ENCODE measurements at places on chromosomes 7 and 10.

DNA sequence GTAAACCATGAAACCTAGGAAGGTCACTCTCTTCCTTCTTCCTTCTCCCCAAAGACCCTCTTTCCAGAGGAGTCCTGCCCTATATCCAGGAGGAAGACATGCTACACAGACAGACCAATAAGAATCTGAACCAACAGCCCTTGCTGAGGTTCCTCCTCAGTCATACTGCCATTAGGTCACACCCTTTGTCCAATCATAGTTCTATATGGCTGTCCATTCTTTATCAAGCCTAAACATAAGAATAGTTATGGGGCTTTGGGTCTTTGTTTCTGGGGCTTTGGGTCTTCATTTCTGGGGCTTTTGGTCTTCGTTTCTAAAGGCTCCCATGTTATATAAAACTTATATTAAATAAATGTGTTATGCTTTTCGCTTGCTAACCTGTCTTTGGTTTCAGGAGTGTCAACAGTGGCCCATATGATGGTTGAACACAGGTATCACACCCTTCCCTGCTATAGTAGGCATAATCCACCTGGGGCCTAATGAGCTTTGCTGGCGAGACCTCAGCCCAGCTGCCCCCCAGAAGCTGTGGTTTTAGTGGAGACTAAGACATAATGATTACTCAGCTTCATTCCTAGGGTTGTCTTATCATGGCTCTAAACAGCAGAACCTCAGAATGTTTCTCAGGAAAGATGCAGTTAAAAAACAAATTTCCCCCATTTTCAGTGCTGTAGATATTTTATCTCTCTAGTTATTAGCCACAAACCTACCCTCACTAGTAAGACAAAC lies 91.6 kb downstream of the ELMO1 start:
- DNase-seq: no peak

DNA sequence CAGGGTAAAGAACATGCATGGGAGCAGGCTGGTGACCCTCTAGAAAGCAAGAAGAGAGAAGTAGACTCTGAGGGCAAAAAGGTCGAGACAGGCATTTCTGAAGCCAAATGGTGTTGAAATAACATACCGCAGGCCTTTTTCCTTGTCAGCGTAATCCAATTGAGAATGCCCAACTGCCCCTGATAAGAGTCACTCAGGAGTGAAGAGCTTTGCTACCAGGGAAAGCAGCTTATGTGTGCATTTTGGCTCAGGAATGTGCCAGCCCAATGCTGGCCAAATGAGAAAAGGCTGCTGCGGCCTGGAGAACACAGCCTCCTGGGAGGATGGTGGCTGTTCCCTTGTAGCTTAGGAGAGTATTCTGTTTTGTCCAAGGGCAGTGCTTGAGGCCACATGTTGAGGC lies 61.4 kb upstream of the NFKB2 start:
- DNase-seq: no peak

DNA sequence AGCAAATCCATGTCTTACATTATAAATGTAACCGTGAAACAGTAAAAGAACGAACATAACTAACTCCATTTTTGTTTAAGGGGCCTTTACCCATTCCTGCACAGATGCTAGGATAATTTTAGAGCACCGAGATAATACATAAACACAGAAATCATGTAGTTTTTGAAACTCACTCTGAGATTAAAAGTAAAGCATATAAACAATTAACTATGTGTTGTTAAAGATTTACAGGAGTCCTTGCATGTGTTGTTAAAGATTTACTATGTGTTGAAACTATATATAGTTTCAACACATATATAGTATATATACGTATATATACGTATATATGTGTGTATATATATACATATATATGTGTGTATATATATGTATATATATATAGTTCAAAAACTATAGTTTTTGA lies 7.2 kb upstream of the CALML3 start:
- DNase-seq: no peak

DNA sequence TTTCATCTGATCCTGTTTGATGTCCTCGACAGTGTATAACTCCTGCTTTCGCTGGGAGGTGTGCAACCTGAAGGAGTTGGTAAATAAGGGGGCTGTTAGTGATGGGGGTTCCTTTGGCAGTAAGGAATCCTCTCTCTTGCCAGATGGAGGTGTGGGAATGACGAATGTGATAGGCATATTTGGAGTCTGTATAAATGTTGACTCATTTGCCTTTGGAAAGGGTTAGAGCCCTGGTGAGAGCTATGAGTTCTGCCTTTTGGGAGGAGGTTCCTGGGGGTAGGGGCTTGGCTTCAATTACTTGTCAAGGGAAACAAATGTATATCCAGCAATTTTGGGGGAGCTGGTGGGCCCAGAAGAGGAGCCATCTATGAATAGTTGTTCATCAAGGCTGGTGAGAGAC lies 11.4 kb upstream of the CHST3 start:
- no peak for DNase-seq

DNA sequence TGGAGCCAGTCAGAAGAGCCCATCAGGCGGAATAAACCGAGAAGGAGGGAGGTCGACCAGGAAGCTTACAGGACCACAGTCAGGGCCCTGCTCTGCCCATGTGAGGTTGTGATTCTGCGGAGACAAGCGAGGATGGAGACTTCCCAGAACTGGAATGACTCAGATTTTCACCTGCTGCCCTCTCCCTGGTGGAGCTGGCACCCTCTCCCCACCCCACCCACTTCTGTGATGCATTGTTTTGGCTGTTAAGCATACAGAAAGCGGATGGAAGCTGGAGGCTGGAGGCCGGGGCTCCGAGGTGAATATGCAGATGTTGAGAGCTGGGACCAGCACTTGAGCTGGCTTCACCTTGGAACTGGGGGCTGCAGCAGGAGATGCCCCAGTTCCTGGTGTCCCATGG lies 57.4 kb downstream of the NPTX2 start:
- no peak for DNase-seq

DNA sequence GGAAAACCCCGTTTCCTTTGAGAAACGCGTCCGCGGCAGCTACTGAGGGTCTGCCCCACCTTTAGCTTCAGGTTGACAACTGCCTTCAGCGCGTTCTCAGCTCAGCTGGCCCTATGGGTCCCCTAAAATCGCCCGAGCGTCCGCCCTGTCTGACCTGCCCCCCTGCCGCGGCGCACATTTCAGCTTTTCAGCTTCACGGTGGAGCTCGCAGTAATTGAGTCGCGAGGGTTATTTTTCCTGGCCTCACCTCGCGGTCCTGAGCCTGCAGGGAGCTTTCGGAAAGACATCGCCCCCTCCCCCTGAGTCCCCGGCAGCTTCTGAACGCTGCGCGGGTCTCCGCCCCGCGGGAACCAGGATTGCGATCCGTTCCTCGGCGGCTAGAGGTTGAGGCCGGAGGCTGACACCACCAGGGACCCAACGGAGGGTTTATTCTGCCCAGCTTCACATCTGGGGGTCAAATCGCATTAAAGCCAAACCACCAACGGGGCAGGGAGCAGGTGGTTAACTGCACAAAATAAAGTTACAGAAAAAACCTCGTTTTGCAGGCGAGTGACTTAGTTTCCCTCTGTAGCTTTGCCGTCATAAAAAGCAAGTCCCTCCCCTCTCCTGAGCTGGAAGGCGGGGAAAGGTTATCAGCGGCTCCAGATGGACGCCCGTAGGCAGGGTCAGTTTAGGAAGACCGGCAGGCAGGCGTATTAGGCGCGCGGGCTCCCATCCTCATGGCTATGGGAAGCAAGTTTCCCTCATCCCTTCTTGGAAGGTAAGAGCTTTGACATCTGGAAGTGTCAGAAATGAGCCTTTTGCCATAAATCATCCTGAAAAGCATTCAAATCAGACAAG lies 11.0 kb downstream of the TWIST1 start:
- no peak for DNase-seq

GRCh38 chr10:46040004-46040403 lies 6.1 kb downstream of the MSMB start:
- no peak for DNase-seq
